Osteoblast (primary cell): ENCODE measurements at places on chromosomes 5 and 9. TPM values are rescaled to one million over a fixed set of nuclear protein-coding genes. Genes with fewer than 3 reads are reported as not detected.

DNA sequence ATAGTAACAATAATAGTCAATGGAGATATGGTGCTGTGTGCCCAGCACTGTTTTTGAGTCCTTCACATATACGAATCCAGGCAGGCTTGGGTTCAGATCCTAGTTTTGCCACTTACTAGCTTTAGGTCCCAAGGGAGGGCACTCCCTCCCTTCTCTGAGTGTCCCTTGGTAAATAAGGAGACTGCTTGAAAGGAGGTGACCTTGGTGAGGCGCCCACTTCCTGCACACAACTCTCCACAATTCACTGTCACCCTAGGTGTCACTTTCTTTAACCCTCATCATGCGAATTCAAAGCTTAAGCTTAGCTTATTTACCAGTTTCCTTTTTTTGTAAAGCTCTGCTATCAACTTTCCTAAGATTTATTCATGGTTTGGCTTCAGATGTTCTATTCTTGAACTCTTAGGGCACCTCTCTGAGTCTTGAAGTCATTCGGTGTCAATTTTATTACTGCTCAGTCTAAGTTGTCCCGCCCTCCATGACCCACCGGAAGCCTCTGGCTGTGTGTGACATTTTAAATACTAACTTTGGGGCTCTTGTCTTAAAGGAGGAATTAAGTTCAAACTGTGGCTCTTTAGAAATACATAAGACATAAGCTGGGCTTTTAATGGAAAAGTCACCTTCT lies 170.7 kb upstream of the ZNF618 start:
- no peak for DNase-seq

The PCDHB10 gene
- total RNA-seq, result 2.2 and 2.7 TPM in 2 replicates

The PCDHGA9 gene
- 6.2 and 6.5 TPM in 2 replicates for total RNA-seq

The SIT1 gene
- 0.36 TPM in 1 of 2 replicates, not detected in the other for total RNA-seq

- DNase-seq, result no peak
Measured at GRCh38 chr5:95759005-95759404, 27.9 kb downstream of the RHOBTB3 start.

- DNase-seq, result no peak
Measured at GRCh38 chr5:177593511-177593910, 1.5 kb downstream of the TMED9 start.
